ENCODE measurements at places on chromosomes 6 and 20. TPM values are rescaled to one million over a fixed set of nuclear protein-coding genes. Genes with fewer than 3 reads are reported as not detected.

DNA sequence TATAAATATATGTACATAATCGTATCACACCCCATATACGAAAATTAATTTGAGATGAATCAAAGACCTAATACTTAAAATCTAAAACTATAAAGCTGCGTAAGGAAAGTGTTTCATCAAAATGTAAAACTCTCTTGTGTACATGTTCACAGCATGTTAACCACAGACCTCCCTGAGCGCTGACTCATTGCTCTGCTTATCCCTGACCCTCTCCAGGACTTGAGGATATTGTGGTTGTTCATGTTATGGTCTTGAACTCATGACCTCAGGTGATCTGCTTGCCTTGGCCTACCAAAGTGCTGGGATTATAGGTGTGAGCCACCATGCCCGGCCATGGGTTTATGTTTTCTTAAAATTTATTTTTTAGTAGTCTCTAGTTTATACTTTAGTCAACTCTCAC is 14.2 kb downstream of the FAM83B start:
- ATAC-seq, result no peak

GRCh38 chr20:32574296-32575226 is 10.6 kb downstream of the NOL4L start:
- ATAC-seq, result peak; percentile 11

DNA sequence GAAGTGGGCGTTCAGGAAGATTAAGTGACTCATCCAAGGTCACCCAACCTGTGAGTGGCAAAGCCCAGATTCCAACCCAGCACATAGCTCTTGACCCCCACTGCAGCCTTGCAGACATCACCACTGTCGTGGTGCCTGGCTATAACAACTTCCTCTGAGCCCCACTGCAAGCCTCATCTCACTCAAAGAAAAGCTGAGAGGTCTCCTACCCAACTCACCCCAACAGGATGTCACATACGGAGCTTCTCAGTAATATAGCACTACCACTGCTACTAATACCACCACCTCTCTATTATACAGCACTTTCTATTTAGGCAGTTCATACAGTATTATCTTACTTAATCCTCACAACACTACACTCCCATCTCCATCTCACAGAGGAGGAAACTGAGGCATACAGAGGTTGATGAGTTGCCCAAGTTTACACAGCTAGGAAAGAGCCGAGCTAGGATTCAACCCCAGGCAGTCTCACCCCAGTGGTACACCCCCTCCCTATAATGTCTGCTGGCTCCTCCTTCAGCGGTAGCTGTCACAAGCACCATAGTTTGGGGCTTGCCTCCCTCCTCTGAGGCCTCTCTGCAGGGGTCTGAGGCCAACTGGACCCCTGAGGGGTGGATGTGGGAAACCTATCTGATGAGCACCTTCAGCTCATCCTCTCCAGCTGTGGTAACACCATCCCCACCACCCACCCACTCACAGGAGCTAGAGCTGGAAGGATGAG is 19.5 kb downstream of the TFEB start:
- no peak for ATAC-seq

- ATAC-seq, result peak; percentile 80
Observed at GRCh38 chr6:12354499-12354898, 64.3 kb downstream of the EDN1 start.

GRCh38 chr6:90574610-90575009 is 12.3 kb downstream of the MAP3K7 start:
- no peak for ATAC-seq

MYLK4 gene
- 0.31 TPM for total RNA-seq

DNA sequence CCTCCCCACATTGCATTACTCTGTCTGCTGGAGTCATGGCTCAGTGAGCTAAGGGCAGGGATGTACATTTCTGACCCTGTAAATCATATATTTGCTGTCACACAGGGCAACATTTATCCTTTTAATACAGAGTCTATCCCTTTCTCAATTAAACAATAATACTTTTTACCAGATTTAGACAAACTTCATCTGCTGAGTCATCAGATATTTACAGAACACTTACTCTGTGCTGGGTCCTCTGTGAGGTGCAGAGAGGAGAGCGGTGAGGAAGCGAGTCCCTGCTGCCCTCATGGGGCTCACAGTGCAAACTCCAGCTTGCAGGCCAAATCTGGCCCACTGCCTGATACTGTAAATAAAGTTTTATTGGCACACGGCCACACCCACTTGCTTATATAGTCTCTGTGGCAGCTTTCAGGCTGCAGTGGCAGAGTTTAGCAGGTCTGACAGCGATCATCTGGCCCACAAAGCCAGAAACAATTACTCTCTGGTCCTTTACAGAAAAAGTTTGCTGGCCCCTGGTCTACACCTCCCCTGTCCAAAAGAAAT is 144.5 kb downstream of the CDH26 start:
- no peak for ATAC-seq

DUSP15 gene
- 1.5 TPM for total RNA-seq

DNA sequence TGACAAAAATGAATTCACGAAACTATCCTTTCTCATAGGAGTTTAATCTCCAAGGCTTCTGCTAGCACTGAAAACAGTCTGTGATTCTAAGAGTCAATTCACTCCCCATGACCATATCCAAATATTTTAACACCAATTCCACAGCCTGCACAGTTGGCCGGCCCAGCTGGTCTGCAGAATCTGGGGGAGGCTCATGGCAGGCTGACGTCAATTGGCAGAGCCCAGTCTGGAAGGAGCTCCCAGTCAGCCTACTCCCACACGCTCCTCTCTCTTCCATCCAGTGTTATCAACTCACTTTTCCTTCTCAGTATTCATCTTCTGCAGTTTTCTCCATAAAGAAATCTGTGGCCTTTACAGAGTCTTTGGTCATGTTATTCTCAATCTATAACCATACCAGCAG is 111.0 kb downstream of the TBXT start:
- ATAC-seq, result peak; percentile 82

DNA sequence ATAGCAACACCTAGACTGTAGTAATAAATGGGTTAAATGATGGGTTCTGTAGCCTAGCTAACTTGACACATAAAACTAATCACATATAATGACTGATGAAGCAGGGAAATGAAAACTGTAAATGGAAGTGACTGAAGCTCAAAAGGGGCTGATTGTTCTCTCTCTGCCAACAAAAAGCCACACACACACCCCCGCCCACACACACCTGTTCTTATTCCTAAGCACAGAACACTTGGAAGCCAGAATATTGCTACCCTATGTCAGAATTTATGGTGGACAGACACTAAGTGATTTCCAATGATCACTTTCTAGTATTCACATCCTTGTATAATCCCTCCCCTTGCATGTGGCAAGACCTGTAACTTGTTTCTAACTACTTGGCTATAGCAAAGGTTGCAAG is 603.5 kb downstream of the UTRN start:
- no peak for ATAC-seq

CDSN gene
- not detected for total RNA-seq

DNA sequence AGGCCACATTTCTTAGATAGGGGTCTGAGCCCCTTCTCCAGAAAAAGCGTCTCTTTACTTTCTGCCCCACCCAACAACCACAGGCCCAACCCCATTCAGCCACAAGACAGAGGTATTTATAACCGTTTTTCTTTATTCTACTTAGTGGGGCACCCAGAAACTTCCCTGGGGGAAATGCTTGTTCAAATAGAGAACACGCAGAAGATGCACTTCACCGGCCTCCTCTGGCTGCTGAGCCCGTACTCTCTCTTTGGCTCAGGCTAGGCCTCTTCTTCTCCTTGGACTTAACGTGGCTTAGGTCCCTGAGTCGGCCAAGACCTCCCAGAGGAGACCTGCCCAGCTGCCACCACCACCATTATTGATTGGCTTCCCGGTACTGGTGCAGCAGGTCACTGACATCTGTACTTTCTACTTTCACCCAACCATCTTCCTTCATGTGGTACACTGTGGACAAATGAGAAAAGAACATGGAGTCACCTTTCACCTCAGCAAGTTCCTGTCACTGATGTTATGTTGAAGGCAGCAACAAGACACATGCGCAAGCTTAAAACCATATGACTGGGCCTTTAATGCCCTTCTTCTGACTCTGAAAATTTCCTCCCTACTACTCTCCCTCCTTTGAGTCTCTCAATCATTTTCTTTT is 2.2 kb upstream of the TAP2 start:
- ATAC-seq, result no peak

DNA sequence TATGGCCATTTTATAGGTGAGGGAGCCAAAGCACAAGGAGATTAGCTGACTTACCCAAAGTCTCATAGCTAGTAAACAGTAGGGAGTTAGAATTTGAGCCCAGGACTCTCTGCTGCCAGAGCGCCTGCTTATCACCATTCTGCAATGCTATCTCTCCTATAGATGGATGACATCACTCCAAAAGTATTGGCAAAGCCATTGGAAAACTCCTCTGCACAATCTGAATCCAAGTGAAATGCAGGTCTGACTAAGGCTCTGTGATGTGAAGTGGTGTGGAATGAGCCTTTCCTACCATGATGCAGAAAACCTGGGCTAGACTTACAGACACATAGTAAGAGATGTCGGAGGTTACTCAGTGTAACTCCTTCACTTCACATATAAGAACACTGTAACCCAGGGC is 106.3 kb downstream of the GRM1 start:
- ATAC-seq, result no peak

NUS1 gene
- 25.0 TPM for total RNA-seq

DNA sequence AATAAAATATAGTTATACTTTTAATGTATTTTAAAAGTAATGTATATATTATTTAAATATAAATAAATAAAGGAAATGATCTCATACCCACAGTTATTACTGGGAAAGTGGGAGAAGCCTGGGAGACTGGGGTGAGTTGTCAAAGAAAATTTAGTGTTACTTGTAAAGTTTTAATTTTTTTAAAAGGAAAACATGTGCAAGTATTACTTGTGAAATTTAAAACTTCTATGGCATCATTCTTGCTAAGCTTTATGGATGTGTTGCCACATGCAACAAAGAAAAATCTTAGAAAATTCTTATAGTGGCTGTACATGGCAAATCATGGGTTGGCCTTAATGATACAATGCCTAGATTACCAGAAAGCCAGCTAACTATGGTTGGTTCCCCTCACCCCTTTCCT is 194.0 kb upstream of the KCNK16 start:
- no peak for ATAC-seq

DNA sequence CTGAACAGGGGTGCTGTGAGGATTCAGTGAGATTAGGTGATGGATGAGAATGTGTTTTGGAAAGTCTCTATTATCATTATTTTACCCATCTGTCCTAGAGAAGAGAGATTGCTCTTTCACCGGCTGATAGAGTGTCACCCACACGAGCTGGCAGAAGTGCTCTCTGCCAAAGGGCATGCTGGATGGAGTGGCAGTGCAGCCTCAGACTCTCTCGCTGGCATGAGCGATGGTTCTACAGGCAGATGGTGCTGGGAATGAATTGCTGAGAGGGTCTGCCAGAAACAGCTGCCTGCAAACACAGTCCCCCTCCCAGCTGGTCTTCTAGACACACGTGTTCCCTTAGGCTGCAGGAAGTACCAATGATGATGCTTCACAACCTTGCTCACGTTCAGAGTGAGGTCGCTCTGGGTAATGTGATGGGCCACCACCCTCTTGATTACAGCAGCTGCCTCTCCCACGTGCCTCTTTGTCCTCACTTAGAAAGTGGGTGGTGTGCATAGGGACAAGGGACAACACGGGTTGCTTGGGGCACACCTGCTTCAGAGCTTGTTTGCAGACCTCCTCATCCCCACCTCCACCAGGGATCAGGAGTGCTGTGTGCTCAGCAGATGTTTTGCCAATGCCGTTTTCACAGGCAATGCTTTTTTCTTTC is 84.7 kb downstream of the FOXA2 start:
- no peak for ATAC-seq

PXMP4 gene
- total RNA-seq, result 7.6 TPM

DNA sequence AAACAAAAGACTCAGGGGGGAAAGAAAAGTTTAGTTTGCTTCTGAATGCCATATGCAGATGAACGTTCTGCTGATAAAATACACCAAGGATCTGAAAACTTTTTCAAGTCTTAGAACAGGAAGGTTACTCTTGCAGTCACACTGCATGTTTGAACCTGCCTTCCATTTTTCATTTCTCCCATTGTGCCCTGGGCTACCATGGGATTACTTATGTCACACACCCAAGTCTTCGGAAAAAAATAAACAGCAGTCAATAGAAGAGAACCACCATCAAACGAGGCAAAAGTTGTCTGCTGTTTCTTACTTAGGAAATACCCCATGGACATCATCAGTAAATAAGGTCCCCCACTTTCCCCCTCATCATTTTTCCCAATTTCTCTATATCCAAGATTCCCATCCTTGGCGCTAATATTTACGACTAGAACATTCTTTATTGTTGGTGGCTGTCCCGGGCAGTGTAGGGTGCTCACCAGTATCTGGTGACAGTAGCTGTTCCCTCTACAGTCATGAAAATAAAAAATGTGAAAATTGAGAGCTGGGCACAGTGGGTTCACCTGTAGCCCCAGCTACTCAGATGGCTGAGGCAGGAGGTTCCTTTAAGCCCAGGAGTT is 202.5 kb downstream of the BCAS1 start:
- ATAC-seq, result no peak

ZC2HC1B gene
- not detected for total RNA-seq

DNA sequence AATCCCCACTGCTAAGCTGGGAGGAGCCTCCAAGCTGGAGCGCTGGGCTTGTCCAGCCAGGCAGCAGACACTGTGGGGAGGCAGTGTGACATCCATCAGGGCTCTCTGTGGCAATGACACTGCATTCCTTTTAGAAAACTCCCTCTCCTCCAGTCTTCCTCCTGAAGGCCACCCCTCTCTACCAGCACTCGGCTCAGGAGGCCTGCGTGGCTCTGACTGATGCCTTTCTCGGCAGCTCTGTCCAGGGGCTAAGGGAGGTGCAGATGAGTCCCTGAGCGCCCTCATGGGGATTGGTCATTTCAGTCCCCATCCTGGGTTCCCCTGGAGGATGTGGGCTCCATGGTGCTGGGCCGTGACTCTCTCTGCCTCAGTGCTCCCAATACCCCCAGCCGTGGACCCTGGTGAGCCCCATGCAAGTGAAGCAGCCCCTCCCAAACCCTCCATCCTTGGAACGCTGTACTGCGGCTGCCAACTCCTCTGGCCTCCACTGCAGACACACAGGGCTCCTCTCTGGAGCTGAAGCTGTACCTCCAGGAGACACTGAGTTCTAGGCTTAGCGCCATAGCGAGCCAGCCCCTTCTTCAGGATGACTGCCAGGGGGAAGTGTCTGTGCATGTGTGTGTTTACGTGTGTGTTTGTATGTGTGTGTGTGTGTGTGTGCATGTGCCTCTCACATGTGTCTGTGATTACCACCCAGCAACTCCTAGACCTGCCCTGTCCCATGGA is 209.6 kb downstream of the ERMARD start:
- ATAC-seq, result no peak

DNA sequence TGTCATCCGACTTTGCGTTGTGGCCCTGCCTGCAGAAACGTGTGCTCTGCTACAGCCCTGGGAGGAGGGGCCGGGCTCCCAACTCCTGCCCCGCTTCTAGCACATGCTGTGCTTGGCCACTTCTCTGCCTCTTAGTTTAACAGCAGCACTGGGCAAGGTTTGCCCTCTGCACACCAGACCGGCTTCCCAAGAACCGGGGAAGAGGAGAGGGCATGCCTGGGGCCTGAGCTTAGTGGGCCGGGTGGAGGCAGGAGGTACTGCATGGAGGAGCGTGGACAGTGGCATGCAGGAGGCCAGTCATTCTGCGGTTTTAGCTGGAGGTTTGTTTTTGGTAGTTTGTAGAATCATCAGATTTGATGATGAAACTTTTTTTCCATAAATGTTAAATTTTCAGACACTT is 45.5 kb downstream of the CEP43 start:
- ATAC-seq, result no peak

Data from gastroesophageal sphincter (tissue), 4 donors.